ENCODE measurements at places on chromosomes 16 and 17.

GRCh38 chr16:46924402-46924801, 40.2 kb downstream of the GPT2 start:
- no peak for DNase-seq

DNA sequence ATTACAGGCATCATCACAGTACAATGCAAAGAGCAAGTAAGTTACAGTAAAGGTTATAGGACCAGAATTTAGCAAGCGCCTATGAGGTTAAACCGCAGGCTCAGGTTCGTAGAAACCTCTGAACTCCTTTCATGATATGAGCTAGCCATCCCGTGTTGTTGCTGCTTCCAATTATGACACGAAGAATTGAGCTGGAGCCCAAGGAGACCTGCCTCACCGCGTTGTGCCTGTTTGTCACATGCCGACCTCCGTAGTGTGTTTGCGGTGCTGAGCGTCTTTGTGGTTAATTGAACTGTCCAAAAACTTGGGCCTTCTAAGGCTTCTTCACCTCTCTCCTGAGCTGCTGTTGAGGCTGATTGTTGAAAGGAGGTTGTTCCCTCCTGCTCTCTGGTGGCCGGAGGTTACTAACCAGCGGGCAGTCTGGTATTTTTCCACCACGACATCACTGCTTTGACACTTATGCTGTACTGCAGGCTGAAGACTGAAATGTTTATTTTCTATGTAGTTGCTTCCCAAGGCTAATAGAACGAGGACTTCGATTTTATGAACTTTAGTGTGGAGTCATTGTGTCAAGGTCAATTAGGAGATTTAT, 67.5 kb downstream of the SEC14L1 start:
- peak; percentile 75 for DNase-seq

DNA sequence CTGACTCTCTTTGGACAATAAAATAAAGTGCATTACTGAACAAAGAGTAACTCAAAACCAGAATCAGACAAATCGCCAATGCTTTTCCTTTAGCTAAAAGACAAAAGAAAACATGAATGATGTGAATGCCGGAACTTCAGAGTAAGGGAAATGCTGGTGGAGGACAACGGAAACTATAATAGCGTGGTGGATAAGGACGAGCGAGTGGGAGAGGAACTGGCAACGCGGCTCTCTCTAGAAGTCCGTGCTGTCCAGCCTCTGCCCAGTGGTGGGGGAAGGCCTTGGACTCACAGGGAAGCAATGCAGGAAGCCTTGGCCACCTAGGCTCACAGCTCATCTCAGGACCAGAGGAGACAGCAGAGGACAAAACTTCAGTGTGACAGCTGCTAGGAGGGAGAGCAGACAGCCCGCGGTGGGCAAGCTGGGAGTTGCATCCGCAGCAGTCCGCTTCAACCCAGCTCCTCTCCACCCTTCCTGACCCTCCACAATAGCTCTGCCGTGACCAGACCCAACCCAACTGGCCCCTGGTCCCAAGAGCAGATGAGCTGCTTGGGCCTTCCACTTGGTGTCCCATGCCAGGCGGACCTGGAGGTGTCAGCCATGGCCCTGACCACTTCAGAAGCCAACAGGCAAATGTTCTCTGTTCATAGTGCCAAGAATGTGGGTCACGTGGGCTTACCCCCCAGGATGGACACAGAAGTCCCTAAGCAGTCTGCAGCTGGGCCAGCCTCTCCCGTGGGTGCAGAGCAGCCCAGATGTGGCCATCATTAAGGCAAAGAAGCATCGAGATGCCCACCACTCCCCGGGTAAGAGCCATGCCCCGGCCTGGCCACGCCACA, 5.3 kb upstream of the FAAP100 start:
- no peak for DNase-seq

GRCh38 chr16:28569021-28569420, 15.3 kb downstream of the SGF29 start:
- DNase-seq = no peak

DNA sequence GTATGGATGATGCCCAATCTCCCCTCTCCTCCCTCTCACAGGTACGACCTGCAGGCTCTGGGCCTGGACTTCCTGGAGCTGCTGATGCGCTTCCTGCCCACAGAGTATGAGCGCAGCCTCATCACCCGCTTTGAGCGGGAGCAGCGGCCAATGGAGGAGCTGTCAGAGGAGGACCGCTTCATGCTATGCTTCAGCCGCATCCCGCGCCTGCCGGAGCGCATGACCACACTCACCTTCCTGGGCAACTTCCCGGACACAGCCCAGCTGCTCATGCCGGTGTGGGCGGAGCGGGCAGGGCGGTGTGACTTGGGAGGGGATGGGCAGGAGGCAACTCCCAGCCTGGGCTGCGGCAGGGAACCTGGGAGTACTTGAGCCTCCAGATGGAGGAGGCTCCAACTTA, 18.1 kb downstream of the SPATA32 start:
- no peak for DNase-seq

DNA sequence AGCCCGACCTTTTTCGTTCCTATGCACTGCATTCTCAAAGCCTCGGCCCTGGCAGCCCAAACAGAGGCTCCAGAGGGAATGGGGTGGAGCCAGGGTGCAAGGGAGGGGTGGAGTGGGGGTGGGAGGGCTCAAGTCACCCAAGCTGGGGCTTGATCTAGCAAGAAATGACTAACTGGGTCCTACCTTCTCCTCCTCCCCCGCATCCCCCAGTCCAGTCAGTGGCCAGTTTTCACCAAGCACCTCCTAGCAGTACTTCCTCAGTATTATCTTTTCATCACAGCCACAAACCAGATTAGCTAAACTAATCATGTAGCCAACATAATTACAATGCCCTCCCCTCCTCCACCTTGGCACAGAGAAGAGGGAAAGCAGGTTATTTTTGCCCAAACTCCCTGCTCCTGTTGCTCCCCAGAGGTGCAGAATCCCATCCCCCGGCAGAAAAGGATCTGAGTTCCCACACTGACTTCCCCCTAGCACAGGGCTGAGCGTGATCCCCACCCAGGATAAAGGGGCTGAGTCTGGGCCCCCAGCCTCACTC, 2.2 kb downstream of the JUP start:
- DNase-seq = peak; percentile 76

DNA sequence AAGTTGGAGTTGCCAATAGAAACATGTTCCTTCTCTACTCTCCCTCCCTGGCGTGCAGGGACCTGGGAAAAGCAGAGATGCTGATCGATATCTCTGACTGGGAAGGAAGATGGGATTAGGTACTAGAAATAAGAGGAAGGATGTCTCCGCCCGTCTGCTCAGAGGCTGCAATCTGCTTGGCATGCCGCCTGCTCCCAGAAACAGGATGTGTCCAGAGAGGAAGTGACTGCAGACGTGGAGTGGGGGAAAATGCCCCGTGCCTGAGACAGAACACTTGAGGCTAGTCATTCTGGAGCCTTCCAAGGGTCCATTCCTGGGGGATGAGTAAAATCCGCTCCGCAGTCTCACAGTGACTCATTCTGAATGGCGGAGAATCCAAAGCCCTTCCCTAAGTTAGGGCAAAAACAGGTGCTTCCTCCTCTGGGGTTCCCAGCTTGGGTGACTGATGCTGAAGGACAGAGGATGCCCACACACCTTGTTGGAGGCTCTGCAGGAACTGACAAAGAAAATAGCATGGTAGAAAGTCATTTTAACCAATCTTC, 45.0 kb upstream of the SMURF2 start:
- peak; percentile 95 for DNase-seq

- no peak for DNase-seq
Observed at GRCh38 chr17:64107500-64108236, 22.3 kb downstream of the ERN1 start.

- DNase-seq = peak; percentile 19
Observed at GRCh38 chr16:19135896-19136438, 22.2 kb downstream of the ITPRIPL2 start.

GRCh38 chr16:89287777-89288576, 70.5 kb downstream of the ZNF778 start:
- DNase-seq = no peak

GRCh38 chr17:80374732-80375585, 40.0 kb upstream of the ENDOV start:
- no peak for DNase-seq

DNA sequence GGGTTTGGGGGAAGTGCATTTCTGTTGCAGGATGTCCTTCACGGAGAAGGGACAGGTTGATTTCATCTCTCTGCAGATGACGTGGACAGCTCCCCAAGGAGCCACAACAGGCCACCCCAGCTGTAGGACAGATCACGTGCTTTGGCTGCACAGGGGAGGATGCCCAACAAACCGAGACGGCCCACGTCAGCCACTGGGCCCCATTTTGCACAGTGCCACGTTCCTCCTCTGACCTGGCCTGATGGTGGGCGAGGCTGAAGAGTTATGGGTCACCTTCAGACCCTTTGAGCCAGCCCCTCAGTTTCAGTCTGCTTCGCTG, 9.0 kb upstream of the RHBDL3 start:
- DNase-seq = no peak

DNA sequence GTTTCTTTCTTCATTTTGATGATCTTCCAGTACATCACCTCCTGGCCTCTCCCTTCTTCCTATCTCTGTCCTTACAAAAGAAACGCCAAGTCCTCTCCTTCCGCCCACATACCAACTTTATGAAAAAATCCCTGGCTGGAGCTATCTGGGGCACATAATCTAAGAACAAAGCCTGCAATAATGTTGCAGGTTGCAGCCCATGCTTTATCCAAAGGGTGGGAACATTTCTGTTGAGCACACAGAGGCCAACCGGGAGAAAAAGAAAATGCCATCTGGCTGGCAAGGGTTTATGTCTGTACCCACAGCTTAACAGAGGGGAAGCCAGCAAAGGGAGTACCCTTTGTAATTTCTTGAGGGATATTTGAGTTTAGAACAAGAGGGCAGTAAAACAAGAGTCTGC, 409.6 kb downstream of the SOX9 start:
- no peak for DNase-seq

- no peak for DNase-seq
Observed at GRCh38 chr16:4414187-4414917, 2.0 kb downstream of the CORO7 start.

GRCh38 chr17:27466376-27466742, 10.1 kb downstream of the KSR1 start:
- DNase-seq = no peak

GRCh38 chr16:30116291-30117207, 3.2 kb upstream of the GDPD3 start:
- no peak for DNase-seq

GRCh38 chr16:31413943-31414342, 14.2 kb downstream of the COX6A2 start:
- no peak for DNase-seq

- DNase-seq = no peak
Observed at GRCh38 chr16:47134550-47134949, 9.2 kb downstream of the NETO2 start.

DNA sequence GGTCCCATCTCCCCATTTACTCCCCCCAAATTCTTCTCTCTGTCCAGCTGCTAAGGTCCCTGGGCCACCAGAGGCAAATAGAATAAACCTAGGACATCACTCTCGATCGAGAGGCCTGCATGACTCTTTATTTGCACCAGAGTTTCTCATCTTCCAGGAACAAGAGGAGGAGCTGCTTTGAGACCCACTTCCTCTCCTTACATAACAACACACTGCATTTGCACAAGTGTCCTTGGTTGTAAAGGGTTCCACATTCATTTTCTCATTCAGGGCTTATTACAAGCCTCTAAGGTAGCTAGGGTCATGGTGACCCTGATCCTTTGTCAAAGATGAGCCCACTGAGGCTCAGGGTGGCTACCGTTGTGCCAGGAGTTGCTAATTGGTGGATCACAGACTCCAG, 38.1 kb upstream of the RHOT1 start:
- no peak for DNase-seq

DNA sequence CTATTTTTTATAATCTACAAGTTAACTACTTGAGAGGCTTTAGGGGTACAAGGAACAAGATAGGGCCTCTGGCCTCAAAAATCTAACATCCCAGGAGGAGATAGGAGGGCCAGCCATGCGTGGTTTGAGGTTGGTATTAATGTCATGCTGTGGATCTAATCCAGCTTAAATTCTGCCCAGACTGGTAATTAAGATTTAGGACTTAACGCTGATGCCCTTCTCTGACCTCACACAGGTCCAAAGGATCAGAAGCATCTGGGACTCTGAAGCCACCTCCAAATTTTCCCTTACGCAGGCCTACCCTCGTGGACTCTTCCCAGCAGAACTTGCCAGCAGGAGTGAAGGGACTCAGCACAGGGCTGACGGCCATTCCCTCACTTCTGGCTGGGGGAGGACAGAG, 15.1 kb downstream of the SLC6A4 start:
- no peak for DNase-seq

- DNase-seq = peak; percentile 16
Observed at GRCh38 chr17:28041844-28042656, 427 bp upstream of the NLK start.

GRCh38 chr16:57284952-57285363, 486 bp upstream of the PLLP start:
- no peak for DNase-seq

DNA sequence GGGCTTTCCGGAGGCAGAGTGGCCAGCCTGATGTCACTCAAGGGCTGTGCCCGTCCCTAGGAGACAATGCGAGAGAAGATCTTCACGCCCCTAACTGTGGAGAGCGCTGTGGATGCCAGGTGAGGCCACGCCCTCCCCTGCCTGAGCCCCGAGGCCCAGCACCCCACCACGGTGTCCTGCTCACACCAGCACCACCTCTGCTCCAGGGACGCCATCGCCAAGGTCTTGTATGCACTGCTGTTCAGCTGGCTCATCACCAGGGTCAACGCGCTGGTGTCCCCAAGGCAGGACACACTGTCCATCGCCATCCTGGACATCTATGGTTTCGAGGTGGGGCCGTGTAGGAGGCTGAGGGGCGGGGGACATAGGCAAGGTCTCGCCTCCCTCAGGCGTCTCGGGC, 27.8 kb downstream of the MYO15A start:
- no peak for DNase-seq

DNA sequence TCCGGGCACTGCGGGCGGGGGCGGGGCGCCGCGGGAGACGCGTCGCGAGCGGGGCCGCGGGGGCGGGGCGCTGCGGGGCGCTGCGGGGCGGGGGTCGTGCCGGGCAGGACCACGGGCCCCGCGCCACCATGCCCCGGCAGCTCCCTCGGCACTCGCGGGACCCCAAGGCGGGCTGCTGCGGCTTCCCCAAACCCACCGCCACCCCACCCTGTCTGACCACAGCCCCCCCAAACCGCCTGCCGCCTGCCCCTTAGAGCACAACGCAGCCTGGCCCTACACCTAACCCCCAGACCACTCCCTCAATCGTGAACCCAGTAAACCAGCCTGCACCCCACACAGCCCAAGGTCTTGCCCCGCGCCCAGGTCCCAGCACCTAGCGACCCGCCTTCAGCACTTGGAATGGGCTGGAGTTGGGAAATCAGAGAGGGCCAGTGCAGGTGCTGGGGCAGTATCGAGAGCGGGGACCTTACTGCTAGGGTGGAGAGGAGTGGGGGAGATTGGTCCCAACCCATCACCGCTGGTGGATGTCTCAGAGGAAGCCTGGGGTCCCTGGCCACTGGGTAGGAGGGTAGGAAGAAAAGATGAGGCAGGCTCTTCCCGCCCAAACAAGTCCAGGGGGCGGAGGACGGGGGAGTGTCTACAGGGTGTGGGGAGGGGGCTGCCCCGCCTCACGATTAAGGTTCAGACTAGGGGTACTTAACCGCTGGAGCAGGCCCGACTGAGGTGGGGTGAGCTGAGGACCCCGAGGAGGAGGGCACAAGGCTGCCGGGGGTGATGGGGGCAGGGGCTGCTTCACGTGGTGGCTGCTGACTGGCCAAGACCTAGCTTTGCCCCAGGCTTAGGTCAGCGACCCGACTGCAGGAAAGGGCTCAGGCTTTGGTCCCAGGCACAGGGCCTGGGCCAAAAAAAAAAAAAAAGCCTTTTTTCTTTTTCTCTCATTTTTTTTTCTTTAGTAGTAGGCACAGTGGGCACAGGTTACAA, 539 bp upstream of the VAMP2 start:
- no peak for DNase-seq

Measured in hepatic stellate cell (primary cell).